DND-41 (cell line): ENCODE measurements at places on chromosomes 12 and 14.
A peak's percentile ranks its signal among the peaks of the same experiment; 100 is the strongest.

DNA sequence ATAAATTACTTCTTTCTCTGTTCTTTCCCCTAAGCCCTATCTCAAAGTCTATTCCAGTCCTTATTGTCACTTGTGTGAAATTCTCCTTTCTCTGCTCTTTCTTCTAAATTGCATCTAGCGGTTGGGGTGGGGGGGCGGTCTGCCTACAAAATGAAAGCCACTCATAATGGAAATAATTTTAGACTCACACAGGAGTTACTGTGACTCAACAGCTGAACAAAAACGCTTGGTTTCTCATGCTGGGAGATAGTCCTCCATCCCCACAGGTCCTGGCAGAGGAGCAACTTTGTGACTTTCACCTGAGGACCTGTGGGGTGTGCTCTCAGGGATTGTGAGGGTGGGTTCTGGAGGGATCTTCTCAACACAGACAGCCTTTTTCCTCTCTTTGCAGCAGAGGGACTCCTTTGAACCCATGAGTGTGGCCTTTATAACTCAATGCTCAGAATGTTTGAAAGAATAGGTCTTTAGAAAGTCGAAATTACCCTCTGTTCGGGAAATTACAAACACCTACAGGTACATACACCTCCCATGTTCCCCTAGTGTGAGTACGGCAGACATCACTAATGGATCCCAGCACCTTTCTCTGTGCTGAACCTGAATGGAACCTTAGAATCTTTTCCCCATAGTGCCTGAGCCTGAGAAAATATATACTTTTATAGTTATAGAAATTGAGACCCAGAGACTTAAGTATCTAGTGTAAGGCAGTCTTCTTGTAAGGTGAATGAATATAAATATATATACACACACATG is 109.7 kb downstream of the CHST11 start:
- DNase-seq = no peak

DNA sequence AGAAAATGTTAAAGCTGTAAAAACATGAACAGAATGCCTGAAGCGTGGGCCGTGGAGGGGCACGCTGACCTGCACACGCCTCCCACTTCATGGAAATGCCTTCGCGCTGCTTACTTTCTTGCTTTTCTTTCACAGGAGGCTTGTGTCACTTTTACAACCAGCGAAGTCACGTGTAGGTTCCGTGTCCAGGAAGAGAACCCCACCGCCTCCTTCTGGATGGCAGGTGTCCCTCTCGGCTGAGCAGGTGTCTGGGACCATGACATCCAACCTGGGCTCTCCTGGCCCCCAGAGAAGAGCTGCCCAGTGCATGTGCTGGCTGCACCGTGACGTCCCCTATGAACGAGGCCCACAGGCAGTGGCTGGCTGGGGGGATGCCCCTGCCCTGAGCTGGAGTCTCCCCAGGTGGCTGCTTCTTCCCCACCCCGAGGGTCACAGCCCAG is 345.0 kb upstream of the SFSWAP start:
- DNase-seq = no peak

DNA sequence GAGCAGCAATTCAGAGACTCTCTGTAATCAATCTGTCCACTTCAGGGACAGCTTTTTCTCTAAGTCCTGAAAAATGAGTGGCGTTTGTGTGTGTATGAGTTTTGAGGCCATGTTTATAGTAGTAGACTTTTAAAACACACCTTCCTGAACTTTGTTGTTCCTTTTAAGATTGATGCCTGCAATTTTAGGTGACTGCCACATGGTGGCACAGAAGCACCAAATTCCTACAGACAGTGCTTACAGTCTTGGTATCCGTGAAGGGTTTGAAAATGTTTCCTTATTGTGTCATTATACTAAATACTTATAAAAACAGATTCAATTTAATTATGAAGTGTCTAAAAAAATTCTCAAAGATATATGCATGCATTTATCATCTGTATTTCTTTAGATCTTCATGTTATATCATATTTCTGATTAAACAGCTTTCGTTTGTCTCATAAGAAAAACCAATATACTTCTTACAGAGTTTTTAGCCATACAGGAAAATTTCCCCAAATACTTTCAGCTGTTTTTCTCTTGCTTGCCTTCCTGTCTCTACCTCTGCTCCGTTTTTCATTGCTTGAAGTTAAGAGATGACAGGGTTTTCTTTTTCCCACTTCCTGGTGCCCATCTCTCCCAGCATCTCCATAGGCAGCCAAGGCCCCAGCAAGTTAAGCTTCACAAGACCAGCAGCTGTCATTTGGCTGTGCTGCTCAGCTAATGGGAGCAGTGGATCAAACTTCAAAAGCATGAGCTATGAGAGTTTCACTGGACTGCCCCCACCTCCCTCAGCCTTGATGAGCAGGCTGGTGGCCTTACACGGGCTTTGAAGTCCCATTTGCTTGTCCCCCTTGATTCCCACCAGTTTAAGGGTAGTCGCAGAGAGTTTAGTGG is 259.6 kb downstream of the AKAP6 start:
- peak; percentile 13 for DNase-seq

GRCh38 chr14:100052819-100053218 is 12.4 kb upstream of the EVL start:
- no peak for DNase-seq

GRCh38 chr14:78608998-78609787 is 439.0 kb downstream of the NRXN3 start:
- DNase-seq = no peak

- DNase-seq = no peak
Measured at GRCh38 chr12:33546004-33546403, 106.4 kb upstream of the SYT10 start.

GRCh38 chr12:111261911-111262676 is 106.8 kb downstream of the PHETA1 start:
- DNase-seq = no peak

DNA sequence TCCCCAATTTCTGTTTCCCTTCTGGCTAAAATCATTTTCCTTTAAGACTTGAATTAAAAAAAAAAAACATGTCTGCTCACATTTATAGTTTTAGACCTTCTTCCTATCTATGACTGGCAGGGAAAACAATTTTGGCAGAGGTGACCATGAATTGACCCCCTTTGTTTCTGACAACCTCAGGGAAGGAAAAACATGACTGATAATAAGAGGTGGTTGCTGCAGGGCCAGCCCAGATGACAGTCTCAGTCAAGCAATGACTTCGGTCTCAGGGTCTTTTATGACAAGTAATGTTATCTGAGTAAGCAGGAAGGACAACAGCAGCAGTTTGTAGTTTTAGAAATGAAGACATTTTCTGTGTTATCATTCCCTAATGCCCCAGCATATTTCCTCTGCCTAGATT is 430.9 kb downstream of the LRIG3 start:
- no peak for DNase-seq

GRCh38 chr12:49253033-49253623 is 11.8 kb upstream of the TUBA1C start:
- DNase-seq = no peak

GRCh38 chr12:66942741-66943465 is 264.0 kb upstream of the GRIP1 start:
- no peak for DNase-seq

DNA sequence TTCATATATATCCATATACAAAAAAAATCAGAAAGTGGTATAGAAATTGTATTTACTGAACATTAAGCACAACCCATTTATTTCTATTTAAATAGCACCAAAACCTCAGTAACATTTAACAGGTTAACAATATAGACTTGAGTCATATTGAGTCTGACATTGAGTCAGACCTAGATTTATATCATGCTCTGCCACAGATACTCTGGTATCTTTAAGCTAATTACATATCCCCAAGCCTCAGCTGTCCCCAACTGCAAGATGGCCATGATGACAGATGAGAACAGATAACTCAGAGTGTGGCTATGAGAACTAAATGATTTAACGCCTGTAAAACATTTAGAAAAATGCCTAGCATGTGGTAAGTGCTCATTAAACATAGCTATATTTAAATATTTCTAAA is 40.3 kb downstream of the IFNG start:
- no peak for DNase-seq

- DNase-seq = no peak
Measured at GRCh38 chr12:77814386-77814785, 16.3 kb upstream of the NAV3 start.

- no peak for DNase-seq
Measured at GRCh38 chr12:104218935-104219334, 3.4 kb downstream of the TXNRD1 start.

DNA sequence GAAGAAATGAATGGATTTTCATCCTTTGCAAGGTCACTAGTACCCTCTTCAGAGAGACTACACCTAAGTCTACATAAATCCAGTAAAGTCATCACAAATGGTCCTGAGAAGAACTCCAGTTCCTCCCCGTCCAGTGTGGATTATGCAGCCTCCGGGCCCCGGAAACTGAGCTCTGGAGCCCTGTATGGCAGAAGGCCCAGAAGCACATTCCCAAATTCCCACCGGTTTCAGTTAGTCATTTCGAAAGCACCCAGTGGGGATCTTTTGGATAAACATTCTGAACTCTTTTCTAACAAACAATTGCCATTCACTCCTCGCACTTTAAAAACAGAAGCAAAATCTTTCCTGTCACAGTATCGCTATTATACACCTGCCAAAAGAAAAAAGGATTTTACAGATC is 40.8 kb downstream of the SPATA7 start:
- DNase-seq = no peak

GRCh38 chr12:56565510-56566101 is 44.0 kb downstream of the RBMS2 start:
- DNase-seq = peak; percentile 19

- DNase-seq = no peak
Measured at GRCh38 chr12:129556082-129556481, 347.7 kb downstream of the TMEM132D start.
